Dermis microvascular lymphatic vessel endothelial cell (primary cell): ENCODE measurements at places on chromosomes 7 and 10.

- DNase-seq = no peak
Observed at GRCh38 chr7:118059209-118059608, 124.8 kb upstream of the LSM8 start.

- DNase-seq = no peak
Observed at GRCh38 chr7:77473229-77474005, 57.3 kb upstream of the GSAP start.

DNA sequence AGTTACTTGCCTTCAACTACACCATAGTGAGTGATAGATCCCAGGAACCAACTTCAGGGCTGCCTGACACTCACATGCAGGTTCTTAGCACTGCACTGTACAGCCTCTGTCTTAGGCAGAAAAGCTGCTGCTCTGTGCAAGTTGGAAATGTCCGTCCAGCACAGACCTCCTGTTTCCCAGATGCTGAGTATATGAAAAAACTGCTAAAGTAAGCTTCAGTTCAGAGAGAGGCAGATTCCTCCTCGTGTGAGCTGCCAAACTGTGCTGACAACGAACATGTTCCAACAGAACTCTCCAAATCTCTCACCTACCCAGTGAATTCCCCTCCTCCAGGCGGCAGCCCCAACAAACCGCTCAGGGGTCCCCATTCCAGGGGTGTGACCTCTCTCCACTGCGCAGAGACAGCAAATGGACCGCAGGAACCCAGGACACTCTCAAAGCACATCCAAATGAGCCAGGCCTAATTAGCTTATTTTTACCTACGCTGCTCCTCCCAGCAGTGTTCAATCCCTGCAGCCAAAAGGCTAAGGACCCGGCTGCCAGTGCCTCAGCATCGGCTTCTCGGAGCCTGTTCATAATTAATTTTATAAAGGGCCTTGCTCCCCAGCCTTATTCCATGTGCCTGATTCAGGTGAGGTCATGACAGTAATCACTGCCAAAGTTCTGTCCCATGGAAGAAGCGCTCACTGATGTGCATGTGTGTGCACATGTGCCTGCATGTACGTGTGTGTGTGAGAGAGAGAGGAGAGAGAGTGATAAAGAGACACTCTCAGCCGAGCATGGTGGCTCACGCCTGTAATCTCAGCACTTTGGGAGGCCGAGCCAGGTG, 159.5 kb upstream of the AUTS2 start:
- no peak for DNase-seq

- DNase-seq = no peak
Observed at GRCh38 chr7:70694971-70695794, 436.8 kb upstream of the GALNT17 start.

DNA sequence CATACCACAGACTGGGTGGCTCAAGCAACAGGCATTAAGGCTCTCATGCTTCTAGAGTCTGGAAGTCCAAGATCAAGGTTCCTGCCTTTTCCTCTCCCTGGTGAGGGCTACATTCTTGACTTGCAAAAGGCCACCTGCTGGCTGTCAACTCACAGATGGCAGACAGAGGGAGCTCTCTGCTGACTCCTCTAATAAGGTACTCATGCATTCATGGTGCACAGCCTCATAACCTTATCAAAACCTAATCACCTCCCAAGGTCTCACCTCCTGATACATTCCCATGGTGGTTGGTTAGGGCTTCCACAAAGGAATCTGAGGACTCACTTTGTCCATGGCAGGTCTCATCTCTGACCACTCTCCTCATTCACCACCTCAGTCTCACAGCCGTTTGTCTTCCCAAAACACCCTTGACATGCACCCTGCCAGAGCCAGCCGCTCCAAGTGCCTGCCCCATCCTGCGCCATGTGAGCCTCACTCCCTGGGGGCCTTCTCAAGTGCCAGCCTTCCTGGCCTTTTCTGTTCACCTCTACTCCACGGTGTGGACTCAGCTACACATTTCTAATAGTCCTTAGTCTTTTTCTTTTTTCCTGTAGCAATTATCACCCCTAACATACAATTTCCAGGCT, 400.3 kb upstream of the ADARB2 start:
- DNase-seq = no peak

- DNase-seq = peak; percentile 57
Observed at GRCh38 chr10:83647526-83647925, 491.8 kb upstream of the GHITM start.

- DNase-seq = peak; percentile 73
Observed at GRCh38 chr7:7681191-7681935, 37.0 kb downstream of the RPA3 start.

DNA sequence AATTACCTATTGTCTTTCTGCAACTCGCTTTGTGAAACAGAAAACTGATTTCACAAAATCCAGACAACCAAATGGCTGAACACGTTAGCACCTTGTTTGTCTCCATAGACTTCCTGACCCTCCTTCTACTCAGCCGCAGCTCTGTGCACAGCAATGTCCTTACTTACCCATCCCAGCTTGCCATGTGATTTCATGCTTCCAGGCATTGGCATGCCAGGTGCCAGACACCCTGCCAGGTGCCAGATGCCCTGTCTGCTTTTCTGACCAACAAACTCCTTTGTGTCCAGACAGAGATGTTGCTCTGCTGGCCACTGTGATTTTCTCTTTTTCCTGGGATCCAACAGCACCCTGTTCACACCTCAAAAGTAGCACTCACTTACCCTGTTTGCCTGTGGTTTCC, 16.1 kb upstream of the FAM170B start:
- no peak for DNase-seq

DNA sequence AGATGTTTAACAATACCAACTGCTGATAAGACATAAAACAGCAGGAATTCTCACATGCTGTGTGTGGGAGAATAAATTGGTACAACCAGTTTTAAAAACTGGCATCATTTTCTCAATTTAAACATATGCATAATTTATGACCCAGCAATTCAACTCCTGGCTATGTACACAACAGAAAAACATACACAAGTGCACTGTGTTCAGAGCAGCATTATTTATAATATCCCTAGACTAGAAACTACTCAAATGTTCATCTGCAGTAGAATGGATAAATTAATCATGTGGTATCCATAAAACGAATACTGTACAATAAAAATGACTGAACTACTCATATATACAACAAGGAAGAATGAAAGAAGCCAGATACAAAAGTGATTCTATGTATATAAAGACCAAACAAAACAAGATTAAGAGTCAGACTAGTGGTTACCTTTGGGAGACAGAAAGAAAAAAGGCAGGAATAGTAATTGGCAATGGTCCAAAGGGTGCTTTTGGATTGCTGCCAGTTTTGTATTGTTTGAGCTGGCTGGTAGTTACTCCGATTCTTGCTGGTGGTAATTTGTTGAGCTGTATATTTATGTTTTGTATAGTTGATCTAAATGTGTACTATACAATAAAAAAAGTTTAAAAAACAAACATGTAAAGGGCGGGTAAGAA, 306.0 kb downstream of the TFEC start:
- DNase-seq = no peak

- no peak for DNase-seq
Observed at GRCh38 chr10:22315455-22316285, 518 bp upstream of the COMMD3 start.

DNA sequence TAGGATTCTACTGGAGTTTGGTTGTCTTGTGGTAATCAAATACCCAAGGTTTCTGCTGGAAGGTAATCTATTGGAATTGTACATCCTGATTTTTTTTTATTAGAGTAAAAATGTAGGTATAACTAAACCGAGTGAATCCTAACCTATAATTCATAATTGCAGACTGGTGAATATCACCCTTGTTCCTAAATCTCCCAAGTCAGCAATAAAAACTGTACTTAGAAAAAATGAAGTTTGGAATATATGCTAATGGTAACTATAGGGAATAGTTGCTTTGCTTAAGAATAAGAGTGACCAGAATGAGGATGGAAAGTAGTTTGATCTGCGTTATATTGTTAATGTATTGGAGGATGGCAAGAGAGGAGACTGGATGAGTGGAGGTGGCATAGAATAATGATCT, 10.7 kb upstream of the FZD8 start:
- DNase-seq = no peak

GRCh38 chr10:16975188-16975587, 154.4 kb downstream of the CUBN start:
- DNase-seq = no peak

- DNase-seq = no peak
Observed at GRCh38 chr7:37070031-37070430, 345.7 kb upstream of the AOAH start.

DNA sequence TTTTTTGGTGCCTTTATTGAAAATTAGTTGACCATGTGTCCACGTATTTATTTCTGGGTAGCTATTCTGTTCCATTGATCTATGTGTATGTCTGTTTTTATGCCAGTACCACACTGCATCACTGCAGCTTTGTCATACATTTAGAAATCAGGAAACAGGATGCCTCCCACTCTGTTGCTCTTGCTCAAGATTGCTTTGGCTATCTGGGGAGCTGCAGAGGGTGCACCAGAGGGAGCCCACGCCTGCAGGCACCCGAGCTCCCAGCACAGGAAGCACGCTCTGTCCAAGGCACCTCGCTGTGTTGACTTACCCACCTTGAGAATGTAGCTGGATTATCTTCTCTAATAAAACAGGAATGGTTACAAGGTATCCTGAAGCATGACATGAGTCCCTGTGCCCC, 301.7 kb downstream of the TCERG1L start:
- no peak for DNase-seq

DNA sequence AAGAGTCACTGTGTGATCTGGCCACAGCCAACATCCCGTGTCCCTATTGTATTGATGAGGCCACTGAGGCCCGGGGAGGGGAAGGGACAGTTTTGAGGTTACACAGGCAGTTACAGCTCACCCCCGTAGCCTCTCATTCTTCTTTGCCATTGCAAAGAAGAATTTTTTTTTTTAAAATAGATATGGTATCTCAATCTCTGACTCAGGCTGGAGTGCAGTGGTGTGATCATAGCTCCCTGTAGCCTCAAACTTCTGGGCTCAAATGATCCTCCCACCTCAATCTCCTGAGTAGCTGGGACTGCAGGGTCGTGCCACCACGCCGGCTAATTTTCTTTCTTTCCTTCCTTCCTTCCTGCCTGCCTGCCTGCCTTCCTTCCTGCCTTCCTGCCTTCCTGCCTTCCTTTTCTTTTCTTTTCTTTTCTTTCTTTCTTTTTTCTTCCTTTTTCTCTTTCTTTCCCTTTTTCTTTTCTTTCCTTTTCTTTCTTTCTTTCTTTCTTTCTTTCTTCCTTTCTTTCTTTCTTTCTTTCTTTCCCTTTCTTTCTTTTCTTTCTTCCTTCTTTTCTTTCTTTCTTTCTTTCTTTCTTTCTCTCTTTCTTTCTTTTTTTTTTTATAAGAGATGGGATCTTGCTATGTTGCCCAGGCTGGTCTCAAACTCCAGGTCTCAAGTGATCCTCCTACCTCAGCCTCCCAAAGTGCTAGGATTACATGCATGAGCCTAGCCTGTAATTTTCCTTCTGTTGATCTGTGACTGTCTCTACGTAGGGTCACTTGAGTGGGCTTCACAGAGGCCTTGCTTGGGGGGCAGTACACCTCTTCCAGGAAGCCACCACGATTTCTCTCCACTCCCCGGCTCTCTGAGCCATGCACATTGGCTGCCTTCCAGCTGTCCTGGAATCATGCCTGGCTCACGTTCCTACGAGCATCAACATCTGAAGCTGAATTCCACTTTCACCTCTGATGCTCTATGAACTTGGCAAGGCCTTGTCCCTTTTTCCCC, 31.3 kb downstream of the TMEM270 start:
- peak; percentile 56 for DNase-seq

DNA sequence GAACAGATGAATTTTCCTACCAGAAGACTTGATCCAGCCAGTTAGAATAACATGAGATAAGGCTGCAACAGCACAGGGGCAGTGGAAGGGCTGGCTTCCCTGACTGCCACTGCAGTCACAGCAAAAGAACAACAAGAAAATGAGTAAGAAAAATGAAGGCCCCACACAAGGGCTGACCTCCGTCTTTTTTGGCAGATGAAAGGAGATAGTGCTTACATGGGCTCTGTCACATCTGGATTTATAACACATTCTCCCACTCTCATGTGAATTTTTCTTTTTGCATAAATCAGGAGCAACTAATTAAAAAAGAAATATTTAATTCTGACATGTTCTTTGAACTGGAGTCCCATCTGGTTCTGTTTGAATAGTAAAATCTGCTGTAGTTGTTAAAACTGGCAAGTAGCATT, 99.6 kb downstream of the NRP1 start:
- DNase-seq = peak; percentile 66

DNA sequence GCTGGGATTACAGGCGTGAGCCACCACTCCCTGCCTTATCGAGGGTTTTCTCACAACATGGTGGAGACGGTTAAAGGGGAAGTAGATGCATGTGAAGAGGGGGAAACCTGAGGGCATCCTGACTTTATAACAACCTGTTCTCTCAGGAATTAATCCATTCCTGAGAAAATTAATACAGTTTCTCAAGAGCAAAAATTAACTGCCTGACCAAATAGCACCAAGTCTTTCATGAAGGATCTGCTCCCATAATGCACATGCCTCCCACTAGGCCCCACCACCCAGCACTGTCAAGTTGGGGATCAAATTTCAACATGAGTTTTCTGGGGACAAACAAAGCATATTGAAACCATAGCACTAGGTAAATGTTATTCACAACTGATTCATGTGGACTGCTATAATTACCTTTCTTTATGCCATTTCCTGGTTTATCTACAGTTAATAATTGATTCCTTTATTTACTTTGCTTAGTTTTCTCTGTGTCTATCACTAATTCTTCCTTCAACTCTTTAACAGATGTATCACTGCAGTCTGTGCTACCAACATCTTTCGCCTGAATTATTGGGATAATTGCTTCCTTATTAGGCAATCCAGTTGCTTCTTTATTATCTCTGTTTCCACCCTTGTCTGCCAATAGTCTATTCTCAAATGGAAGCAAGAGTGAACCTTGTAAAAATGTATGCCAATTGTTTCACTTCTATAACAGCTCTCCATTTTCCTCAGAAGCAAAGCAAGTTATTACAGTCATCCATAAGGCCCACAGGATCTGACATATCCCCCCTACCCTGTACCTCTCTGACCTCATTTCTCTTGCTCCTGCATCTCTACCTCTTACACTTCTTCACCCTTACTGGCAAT, 12.9 kb upstream of the MICU1 start:
- no peak for DNase-seq

DNA sequence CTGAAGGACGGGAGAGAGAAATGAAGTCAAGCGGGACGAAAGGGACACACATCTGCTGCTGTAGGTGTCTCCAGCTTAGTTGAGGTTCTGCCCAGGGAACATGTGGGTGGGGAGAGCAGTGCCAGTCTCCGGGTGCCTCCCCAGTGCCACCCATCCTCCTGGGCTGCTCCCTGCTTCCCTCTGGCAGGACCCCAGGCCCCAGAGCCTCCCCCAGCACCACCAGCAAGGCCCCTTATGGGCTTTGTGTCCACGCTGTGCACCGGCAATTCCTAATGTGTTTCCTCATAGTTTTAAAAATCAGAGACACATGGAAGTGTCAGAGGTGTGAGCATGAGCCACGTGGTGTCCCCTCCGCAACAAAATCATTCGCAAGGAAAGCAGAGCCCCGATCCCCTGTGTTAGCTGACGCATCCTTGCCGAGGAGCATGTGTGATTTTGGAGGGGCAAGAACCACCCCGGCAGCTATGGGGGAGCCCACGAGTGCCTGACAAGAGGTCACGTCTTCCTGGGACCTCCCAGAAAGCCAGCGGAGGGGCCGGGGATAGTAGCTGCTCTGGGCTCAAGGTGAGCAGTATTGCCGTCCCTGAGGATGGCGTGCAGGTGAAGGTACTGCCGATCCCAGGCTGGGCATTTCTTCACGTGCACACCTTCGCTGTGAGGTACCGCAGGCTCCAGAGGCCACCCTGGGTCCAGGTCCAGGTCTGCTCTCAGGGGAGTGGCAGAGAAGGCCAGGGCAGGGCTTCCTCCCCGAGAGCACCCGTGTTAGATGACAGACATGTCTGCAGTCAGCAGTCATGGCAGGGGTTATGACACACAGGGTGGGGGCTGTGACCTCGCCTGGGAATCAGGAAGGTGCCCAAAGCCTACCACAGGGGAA, 448.2 kb upstream of the FOXK1 start:
- no peak for DNase-seq
